ENCODE measurements at places on chromosomes 2 and 18.

DNA sequence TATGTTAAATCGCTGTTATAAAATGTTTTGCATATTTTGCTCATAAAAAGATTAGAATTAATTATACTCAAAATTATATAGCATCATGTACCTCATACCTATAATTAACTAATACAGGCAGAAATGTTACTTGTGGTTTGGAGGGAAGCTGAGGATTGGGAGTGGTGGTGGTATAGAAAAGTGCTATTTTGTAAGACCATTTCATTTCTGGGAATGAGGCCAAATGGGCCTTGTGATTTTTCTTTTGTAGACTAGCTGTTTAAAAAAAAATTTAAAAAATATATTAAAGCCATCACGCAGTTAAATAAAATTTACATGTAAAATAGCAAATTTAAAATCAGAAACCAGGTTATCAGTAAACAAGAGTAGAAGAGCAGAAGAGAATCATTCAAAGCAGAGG lies 560.8 kb upstream of the FAM98A start:
- no peak for DNase-seq

- DNase-seq = no peak
Observed at GRCh38 chr2:129180124-129180716, 799.2 kb upstream of the RAB6C start.

- DNase-seq = no peak
Observed at GRCh38 chr2:152504618-152505017, 169.6 kb downstream of the FMNL2 start.

DNA sequence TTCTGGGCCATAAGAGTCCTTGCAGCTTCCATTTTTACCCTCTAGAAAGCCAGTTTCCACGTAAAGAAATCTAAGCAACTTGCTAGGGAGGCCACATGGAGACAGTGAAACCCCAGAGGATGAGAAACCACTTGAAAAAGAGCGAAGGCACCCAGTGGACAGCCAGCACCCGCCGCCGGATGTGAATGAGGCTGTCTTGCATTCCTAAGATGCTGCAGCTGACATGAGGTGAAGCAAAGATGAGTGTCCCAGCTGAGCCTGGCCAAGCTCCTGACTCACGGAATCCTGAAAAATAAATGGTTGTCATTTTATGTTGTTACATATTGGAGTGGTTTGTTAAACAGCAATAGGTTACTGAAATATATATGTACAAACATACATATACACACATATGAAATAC lies 65.9 kb upstream of the STPG4 start:
- no peak for DNase-seq

- DNase-seq = no peak
Observed at GRCh38 chr2:158346032-158346431, 110.5 kb downstream of the CCDC148 start.

- DNase-seq = no peak
Observed at GRCh38 chr2:191935247-191935646, 88.4 kb upstream of the CAVIN2 start.

DNA sequence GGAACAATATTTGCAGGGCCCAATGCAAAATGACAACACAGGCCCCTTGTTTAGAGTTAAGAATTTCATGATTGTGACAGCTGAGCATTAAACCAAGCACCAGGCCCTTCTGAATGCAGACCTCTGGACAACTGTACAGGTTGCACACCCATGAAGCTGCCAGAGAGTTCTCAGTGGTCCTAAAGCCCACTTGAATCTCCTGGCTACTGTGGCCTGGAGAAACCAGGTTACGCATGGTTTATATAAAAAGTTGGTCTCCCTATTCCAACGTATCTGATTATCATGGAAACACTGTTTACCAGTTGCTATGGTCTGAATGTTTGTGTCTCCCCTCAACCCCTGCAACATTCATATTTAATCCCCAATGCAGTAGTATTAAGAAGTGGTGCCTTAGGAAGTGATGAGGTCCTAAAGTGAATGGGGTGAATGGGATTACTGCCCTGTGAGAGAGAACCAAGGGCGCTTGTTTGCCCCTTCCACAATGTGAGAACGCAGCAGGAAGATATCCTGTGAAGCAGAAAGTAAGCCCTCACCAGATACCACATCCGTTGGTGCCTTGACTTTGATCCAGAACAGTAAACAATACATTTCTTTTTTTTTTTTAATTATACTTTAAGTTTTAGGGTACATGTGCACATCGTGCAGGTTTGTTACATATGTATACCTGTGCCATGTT lies 48.0 kb upstream of the ANXA4 start:
- DNase-seq = no peak

GRCh38 chr2:219178377-219179175 lies 501 bp downstream of the RETREG2 start:
- DNase-seq = no peak

GRCh38 chr2:72916743-72917137 lies 579 bp upstream of the EMX1 start:
- DNase-seq = no peak

All from stimulated activated CD8-positive, alpha-beta memory T cell treated with anti-CD3 and anti-CD28 coated beads, Interleukin-2, amount 100 ng/mL, for 48 hours (primary cell).